ENCODE measurements at places on chromosomes 12 and 14.

GRCh38 chr14:21405097-21405496, 21.3 kb upstream of the SUPT16H start:
- no peak for DNase-seq

DNA sequence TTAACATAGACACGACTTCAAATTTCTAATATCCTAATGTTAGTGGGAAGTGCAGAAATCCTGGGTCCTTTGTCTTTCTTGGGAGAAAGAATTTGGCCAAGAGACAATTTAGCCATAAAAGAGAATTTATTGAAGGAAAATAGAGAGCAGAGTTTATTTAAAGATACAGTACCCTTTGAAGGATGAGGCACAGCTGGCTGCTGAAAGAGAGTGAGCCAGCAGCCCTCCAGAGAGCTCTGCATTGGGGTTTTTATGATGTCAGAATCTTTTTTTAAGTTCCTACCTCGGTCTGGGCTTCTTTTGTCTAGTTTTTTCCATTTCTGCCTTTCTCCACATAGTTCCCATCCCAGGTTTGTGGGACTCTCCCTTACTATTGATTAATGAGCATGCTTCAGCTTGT, 37.5 kb downstream of the CCER1 start:
- no peak for DNase-seq

DNA sequence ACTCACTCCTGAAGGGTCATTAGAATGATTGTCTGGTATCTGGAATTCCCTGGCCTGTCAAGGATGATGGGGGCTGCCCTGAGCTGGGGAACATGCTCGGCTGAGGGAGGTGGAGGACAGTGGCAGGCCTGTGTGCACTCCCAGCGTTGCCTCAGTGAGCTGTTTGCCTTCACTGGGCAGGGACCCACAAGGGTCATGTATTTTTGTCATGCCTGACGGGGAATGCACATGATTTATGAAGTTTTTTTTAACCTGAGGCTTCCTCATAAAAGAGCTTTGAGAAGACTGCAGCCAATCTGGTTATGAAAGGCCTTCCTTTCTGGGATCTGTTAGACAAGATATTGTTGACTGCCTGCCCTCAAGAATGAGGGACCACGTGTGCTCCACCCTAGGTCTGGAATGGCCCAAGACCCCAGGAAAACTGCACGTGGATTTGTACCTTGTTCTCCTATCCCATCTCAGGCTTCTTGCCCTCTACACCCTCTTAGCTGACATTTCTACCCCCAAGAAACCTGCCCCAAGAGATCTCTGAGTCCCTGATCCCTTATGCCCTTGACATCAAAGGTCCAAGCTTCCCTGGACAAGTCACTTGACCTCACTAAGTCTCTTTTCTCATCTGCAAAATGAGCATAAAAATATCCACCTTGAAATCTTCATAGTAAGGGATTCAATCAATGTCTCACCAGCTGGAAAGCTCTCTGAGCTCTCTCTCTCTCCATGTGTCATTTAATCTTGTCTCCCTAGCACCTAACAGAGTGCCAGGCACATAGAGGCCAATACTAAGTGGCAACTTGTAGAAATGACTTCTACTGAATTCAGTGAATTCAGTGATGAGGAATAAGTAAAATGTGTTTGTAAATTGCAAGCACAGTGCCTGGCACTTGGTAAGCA, 24.5 kb upstream of the COL2A1 start:
- DNase-seq, result no peak

DNA sequence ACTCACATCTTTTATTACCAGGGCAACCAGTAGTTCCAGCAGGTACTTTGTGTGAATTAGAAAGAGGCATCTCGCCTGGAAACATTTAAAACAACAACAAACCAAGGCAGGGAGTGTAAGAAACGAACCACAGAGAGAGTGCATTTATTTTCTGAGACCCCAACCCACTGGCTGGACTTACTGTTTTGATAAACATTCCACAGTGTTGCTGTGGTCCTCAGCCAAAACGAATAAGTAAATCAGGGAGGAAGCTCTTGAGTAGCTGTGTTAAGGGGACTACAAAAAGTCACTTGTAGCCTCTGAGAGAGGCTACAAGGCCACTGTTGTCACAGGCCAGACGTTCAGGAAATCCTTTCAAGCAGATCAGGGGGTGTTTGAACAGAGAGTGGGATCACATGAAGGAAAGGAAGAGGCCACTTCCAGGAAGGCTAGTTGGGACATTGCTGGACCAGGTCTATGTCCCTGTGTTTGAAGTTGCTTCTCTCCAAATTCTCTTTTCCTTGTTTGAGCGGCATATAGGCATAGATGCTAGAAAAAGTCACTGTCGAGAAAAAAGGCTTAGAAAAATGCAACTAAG, 33.8 kb downstream of the DMAC2L start:
- no peak for DNase-seq

GRCh38 chr14:91780452-91780851, 48.6 kb upstream of the CATSPERB start:
- no peak for DNase-seq

- no peak for DNase-seq
Observed at GRCh38 chr12:70609739-70610491, 27.3 kb downstream of the PTPRB start.

GRCh38 chr12:100208834-100209233, 8.2 kb downstream of the ACTR6 start:
- DNase-seq, result no peak

GRCh38 chr12:118033323-118033722, 16.8 kb downstream of the RFC5 start:
- DNase-seq, result no peak

- DNase-seq, result no peak
Observed at GRCh38 chr12:132520421-132521199, 30.7 kb downstream of the FBRSL1 start.

DNA sequence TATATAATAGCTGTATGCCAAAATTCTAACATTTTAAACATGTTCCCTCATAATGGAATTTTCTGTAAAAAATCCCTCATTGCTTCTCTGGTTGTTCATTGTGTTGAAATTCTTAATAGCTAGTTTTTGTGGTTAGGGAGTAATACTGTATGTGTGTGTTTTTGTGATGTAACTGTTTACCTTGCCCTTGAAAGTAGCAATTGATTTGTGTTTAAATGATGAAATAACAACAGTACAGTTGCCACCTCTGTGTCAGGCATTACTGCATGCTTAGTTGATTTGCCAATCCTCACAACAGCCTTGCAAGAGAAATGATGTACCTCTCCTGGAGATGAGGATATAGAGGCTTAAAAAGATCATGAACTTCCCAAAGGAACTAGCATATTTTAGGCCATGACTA, 94.9 kb downstream of the DAAM1 start:
- DNase-seq, result no peak

DNA sequence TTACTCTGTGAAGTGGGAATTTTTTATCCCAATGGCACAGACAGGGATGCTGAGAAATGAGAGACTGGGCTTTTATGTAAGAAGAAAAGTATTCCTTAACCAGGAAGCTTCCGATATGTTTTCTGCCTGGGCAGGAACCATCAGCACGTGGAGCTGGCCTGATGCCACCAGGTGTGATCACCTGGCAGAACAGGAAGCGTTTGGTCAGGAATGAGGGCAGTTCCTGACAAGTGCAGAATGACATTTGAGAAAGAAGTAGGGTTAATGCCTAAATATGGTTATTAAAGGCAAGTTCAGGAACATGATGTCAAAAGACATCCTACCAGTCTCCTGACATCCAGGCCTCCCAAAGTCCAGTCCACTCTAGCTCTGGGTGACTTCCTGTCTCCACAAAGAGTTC, 210.3 kb downstream of the NUAK1 start:
- no peak for DNase-seq

- no peak for DNase-seq
Observed at GRCh38 chr12:132322206-132323132, 6.9 kb downstream of the GALNT9 start.

- no peak for DNase-seq
Observed at GRCh38 chr12:6827437-6827911, 733 bp upstream of the P3H3 start.

- DNase-seq, result no peak
Observed at GRCh38 chr12:89892436-89892835, 183.8 kb upstream of the ATP2B1 start.

DNA sequence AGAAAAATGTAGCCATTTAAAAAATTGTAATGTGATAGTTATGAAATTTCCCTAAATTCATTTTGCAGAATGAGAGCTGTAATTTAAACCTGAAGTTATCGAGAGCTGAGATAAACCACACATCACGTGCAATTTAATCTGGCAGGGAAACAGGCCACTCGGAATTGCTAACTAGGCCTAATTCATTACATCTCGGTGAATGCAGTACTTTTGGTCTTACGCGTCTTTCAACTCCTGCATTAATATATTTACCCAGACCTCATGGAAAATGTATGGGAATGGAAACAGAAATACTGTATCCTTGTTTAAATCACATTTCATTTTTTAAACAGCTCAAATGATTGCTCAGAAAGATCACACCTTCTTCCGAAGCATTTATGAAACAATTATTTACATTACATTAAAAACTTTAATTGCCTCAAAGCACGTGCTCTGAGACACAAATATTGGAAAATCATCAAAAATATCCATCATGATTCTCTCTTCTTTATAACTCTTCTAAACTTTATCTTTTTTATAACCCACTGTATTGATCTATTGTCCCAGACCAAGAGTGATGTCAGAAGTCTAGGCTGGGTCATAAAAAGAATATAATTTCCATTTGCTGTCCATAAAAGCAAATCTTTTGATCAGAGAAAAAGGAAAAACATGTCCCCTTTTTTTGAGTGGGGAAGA, 111.7 kb upstream of the MYL2 start:
- DNase-seq, result no peak

- no peak for DNase-seq
Observed at GRCh38 chr12:104756901-104757300, 201.2 kb downstream of the SLC41A2 start.

DNA sequence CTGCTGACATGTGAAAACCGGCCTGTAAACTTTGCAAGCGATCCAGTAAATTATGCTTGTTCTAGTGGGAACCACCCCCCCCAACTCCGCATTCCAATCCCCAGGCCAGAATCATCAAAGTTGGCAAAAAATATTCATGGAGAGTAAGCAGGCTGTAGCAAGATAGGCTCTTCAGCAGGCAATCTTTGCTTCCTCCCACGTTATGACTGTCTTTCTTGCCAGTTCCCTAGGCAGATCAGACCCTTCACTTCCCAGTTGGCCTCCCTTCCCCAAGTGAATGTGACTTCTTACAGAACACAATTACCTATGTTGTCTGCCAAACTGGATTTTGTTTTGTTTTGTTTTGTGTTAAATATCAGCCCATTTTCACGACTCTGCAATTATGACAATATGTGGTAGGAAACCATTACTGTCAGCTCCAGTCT, 1.2 kb upstream of the PTGER2 start:
- no peak for DNase-seq

DNA sequence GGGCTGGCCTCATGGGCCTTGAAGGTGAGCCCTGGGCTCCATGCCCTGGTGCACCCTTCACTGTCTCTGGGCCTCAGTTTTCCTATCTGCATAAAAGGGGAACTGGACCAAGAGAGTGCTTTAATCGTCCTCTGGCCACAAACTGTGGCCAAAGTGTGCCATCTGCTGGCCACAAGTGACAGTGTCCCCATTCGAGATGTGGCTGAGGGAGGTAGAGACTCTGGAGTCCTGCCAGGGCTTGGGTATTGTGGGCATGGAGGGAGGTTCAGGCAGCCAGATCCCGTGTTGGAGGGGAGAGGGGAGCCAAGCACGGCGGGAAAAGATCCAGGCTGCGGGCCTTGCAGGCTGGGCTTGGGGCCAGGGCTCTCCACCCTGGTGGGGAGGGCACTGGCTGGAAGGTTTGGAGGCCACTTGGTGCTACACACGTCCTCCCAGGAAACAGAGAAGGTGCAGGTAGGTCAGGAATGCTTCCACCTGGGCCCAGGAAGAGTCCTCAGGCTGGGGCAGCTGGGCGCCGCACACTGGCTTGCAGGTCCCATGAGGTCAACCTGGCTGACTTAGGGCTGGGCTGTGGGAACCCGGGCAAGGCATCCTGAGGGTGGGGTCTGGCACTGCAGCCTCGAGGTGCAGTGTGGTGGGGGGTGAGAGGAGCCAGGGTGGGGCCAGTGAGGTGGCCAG, 7.3 kb upstream of the KIF26A start:
- DNase-seq, result no peak

Data from naive B cell (primary cell).